ENCODE measurements at places on chromosomes 12 and 14.

DNA sequence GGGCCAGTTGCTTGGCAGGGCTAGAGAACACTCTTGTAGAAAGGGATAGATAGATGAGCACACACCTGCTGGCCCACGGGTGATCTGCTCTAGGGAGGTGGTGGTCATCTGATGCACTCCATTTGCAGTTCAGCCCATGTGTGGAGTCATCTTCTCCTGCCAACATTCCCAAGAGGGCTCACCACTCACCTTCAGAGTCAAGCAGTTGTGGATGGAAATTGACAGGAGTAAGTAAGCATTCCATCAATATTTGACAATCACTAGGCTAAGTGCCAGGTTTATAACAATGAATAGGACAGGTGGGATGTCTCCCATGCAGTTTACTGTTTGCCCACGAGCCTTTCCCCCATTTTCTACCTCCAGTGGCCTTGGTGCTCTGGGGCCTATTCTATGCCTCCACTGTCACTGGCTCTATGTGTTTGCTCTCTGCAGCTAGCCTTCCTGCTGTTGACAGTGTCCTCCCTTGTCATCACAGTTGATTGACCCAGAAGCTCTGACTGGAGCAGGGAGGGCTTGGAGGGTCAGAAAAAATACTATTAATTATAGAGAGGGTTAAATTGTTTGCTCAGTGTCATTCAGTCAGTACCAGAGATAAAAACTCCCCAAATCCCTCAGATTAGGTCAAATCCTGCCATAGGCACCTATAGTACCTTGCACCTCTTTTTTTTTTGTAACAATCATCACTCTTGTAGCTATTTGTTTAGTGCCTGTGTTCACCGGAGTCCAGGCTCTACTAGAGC, 134.6 kb upstream of the PZP start:
- no peak for DNase-seq

DNA sequence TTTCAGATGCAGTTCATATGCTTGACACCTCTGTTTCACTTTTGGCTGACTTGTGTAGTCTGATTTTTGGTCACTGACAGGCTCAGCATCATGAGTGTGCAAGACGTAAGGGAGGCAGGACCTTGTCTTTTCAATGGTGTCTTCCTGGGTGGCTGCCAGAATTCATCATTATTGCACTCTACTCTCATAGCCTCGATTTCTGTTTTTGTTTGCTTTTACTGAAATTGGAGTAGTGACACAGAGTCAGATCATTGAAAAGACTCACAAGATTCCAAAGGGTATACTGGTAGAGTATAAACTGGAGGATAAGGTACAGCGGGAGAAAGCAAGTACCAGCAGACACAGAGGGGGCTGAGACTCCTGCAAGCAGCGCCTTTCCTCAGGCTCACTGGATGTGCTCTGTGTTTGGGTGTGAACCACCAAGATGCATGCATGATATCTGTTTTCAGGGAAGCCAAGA, 126.3 kb upstream of the FGD4 start:
- peak; percentile 44 for DNase-seq

DNA sequence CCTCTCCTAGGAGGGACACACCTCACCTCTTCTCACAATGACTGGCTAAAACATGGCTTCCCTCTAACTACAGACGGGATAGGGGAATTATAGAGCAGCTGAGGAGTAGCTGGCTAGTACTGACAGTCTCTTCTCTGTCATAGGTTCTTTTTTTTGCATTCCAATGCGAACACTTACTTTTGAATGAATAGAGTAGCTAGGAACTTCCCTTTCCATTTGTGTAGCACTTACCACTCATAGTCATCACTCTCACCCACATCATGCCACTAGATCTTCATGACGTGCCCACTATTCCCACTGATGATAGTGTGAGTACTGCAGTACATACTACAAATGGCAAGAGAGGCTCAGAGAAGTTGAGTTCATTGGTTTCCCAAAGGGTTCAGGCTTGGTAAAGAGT, 143.9 kb upstream of the HIF1A start:
- DNase-seq = no peak

DNA sequence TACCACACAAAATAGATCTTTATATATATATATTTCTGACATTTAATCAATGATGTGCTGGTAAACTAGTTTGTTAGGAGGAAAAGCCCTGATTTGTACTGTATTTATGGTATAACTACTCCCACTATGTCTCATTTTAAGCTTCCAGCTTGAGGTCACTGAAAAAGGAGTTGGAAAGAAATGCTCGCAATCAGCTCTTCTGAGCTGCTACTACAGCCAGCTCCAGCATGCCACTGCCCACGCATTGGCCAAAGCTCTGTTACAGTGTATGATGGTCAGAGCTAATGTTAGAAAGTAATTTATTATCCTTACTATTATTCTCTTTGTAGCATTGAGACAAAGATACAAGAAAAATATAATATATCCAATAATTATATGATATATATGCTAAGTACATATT, 55.0 kb upstream of the PCED1B start:
- DNase-seq = no peak

GRCh38 chr12:127656266-127656665, 610.7 kb upstream of the TMEM132C start:
- DNase-seq = no peak

GRCh38 chr14:22304326-22304725, 284.7 kb downstream of the DAD1 start:
- DNase-seq = no peak
